ENCODE measurements at places on chromosomes 3 and 15. TPM values are rescaled to one million over a fixed set of nuclear protein-coding genes. Genes with fewer than 3 reads are reported as not detected.
A peak's percentile ranks its signal among the peaks of the same experiment; 100 is the strongest.

Gene PPIP5K1
- 31.5 TPM for total RNA-seq

Gene TMEM212
- not detected for total RNA-seq

Gene SERPINI1
- total RNA-seq, result 0.47 TPM

Gene UROC1
- total RNA-seq, result not detected

Gene CHRNA5
- total RNA-seq, result not detected

Gene ROPN1
- not detected for total RNA-seq

Gene SYNM
- total RNA-seq, result not detected

Gene VILL
- 19.9 TPM for total RNA-seq

Gene PRRT3
- total RNA-seq, result 1.0 TPM

Gene GLDN
- not detected for total RNA-seq

Gene RFX7
- total RNA-seq, result 57.3 TPM

GRCh38 chr15:44738340-44738984, 2.1 kb downstream of the TRIM69 start:
- peak; percentile 86 for DNase-seq
- no peak overlapping the region for H3K27ac ChIP-seq
- peaks cover 33% of the 10 kb centered on the region for H3K4me1 ChIP-seq
- no peak overlapping the region for H3K4me3 ChIP-seq
- no peaks in the 10 kb centered on the region for H3K36me3 ChIP-seq

- no peaks in the 10 kb centered on the region for H3K36me3 ChIP-seq
- H3K4me3 ChIP-seq, result no peak overlapping the region
- H3K27ac ChIP-seq, result no peak overlapping the region
- DNase-seq, result no peak
Measured at GRCh38 chr3:130761730-130762311, 15.2 kb upstream of the PIK3R4 start.

DNA sequence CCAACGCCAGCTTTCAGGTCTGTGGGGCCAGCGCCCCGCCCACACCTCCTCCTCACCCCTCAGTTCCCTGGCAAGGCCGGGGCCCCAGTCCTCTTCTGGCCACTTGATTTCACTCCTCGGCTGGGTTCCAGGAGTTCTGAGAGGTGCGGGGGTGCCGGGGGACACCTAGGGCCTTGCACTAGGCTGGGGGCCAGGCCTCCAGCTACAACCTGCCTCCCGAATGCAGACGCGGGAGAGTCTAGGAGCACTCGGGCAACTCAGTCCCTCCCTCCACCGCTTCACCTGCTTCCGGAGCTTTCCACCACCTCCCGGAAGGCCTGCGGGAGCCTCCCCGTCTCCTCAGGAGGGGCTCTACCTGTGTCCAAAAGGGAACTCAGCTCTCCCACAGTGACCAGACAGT, 35.6 kb downstream of the TNK2 start:
- no peak overlapping the region for H3K4me3 ChIP-seq
- H3K27ac ChIP-seq, result no peak overlapping the region
- no peak for DNase-seq

DNA sequence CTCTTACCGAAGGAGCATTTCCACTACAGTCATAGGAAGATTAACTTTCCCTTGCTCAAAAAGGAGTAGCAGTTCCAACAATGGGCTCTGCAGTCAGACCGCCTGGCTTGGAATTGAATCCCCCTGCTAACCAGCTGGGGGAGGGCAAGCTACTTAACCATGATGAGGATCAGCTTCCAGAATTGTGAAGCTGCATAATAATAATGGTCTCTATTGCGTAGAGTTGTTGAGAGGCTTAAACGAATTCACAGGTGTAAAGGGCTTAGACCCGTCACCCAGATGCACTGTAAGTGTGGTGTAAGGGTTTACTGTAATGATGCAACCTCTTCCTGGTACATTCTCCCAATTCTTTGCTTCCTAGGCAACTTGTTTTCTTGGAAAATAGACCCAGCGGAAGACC, 185.2 kb upstream of the RGMA start:
- H3K4me1 ChIP-seq, result no peaks in the 10 kb centered on the region
- H3K27ac ChIP-seq, result no peak overlapping the region
- DNase-seq, result no peak

DNA sequence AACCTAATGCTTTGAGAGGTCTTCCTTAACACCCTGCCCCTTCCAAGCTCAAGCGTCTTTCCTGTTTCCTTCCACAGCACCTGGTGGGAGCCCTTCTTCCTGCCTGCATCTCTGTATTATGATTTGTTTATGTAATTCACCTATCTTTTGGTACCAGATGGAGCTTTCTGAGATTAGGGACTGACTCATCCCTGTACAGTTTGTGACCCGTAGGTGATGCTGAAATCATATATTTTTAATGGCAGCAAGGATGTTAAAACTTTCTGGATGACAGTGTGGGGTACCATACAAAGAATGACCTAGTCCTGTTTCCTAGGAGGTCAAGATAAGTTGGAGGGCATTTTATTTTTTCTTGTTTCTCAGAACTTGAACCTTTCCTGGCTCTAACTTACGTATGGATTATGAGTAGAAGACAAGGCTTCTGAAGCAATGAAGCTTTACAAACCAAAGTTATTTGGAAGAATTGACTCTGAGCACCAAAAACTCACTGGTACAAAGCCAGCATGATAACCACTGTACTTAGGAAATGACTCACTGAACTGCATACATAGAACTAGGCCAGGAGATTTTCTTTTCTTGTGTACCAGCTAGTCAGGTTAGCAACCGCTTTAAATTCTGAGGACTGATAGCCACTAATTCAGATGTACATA, 46.6 kb downstream of the HHLA2 start:
- no peak overlapping the region for H3K27ac ChIP-seq
- no peaks in the 10 kb centered on the region for H3K36me3 ChIP-seq
- H3K27me3 ChIP-seq, result no peaks in the 10 kb centered on the region
- peaks cover 8% of the 10 kb centered on the region for H3K4me1 ChIP-seq
- peak; percentile 24 for DNase-seq

DNA sequence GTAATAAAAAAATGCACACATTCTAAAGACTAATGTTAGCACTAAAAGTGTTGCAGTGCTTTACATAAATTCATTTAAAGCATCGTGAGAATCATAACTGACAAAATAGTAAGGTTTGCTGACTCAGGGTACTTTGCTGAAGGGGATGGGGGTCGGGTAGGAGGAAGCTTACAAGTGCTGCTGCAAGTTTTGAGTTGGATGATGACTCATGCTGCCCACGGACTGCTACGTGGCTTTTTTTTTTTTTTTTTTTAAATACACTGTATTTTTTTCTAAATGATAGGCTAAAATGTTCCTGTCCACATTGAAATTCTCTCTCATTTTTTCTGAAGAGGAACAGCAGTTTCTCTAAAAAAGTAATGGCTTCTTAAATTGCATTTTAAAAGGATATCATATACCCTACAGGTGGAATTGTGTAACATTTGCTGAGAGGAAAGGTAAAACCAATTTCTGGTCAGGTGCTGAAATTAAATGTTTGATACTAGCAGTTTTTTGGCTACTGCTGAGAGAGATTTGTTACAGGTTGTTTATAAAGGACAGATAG, 2.2 kb downstream of the MAPK6 start:
- peak; percentile 86 for DNase-seq
- H3K4me3 ChIP-seq, result peak overlapping the region; percentile 88
- peaks cover 26% of the 10 kb centered on the region for H3K4me1 ChIP-seq
- peak overlapping the region; percentile 87 for H3K27ac ChIP-seq
- H3K27me3 ChIP-seq, result no peaks in the 10 kb centered on the region

DNA sequence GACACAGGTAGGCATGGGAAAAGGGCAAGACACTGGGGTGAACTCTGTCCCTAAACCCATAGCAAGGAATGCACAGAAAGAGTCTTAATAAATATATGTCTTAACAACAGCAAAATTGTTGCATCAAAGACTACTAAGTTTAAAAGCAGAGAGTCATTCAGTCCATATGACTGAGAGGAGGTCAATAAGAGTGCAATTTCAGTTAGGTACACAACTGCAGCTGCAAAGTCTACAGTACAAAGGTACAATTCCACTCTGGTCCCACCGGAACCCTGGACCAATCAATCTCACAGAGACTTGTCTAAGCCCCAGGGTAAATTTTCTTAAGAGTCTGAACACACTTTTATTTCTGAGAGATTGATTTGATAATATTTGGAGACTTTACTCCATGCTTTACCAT, 6.9 kb downstream of the CP start:
- H3K4me3 ChIP-seq, result no peak overlapping the region
- H3K36me3 ChIP-seq, result no peaks in the 10 kb centered on the region
- no peak overlapping the region for H3K27ac ChIP-seq

DNA sequence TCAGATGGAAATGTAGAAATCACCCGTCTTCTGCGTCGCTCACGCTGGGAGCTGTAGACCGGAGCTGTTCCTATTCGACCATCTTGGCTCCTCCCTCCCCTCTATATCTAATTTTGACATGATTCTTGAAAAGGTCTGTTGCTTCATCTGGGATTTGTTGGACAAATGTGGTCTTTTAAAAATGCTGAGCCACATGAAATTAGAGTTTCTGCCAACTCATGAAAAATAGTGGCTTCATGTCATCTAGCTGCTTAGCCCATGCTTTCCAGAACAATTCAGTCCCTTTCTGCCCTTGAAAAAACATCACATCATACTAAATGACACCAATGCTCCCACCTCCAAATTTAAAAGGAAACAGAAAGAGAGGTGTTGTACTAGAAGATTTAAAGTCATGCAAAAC, 148.6 kb upstream of the EIF1B start:
- DNase-seq, result no peak
- no peak overlapping the region for H3K4me3 ChIP-seq
- peaks cover 4% of the 10 kb centered on the region for H3K36me3 ChIP-seq
- H3K27me3 ChIP-seq, result no peaks in the 10 kb centered on the region

DNA sequence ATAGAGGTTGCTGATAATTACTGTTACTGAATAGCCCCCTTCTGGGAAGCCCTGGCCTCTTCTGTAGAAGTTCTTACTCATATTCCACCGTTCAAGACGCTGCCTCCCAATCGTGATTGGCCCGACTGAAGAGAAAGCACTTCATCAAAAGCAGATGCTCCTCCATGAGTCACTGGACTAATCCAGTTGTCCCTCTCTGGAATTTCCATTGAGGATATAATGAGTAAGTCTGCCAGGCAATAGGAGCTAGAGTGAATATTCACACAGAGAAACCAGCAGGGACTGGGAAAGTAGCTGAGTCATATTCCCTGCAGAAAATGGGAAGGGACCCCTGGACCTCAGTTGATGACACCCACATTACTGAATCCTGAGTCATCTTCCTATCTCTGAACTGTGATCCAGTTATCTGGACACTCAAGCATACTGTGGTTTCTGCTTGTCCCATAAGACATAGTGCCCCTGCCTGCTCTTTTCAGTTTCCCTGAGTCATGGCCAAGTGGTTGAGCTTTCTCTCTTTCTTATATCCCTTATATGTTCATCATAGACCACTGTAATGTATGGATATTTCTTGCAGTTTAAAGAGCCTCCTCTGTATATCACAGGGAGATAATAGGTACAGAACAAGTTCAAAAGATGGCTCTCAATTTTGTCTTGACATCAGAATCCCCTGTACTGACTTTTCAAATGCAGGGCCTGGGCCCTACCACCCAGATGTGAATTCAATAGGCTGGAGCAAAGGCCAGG, 151.2 kb upstream of the CDIN1 start:
- no peaks in the 10 kb centered on the region for H3K36me3 ChIP-seq
- no peak overlapping the region for H3K27ac ChIP-seq
- no peaks in the 10 kb centered on the region for H3K4me1 ChIP-seq
- H3K4me3 ChIP-seq, result no peak overlapping the region

DNA sequence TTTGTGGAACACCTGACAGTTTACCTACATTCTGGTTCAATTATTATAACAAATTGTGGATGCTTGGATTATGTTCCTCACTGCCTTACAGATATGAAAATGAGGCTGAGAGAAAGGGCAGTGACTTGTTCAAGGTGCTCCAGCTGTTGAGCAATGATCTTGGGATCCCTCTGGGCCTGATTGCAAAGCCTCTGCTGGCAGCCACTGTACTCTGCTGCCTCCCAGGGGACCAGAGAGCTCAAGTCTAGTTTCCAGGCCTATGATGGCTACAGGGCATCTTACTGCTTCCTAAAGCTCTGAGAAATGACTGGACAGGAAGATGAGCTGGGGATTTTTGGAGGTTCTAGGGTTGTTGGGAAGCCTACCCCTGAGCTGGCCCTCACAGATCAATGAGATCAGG, 2.3 kb upstream of the SHC4 start:
- H3K27ac ChIP-seq, result no peak overlapping the region
- DNase-seq, result peak; percentile 84
- H3K36me3 ChIP-seq, result no peaks in the 10 kb centered on the region

GRCh38 chr3:151926956-151927355, 53.5 kb downstream of the SUCNR1 start:
- H3K4me1 ChIP-seq, result no peaks in the 10 kb centered on the region
- H3K36me3 ChIP-seq, result no peaks in the 10 kb centered on the region
- no peak for DNase-seq
- no peaks in the 10 kb centered on the region for H3K27me3 ChIP-seq

- no peak overlapping the region for H3K4me3 ChIP-seq
- no peaks in the 10 kb centered on the region for H3K27me3 ChIP-seq
Measured at GRCh38 chr3:102761766-102762165, 327.0 kb downstream of the ZPLD1 start.

GRCh38 chr3:65632414-65632813, 406.3 kb downstream of the MAGI1 start:
- H3K27me3 ChIP-seq, result no peaks in the 10 kb centered on the region
- no peak overlapping the region for H3K4me3 ChIP-seq
- DNase-seq, result no peak
- H3K36me3 ChIP-seq, result no peaks in the 10 kb centered on the region

- H3K27ac ChIP-seq, result no peak overlapping the region
- no peaks in the 10 kb centered on the region for H3K36me3 ChIP-seq
- H3K27me3 ChIP-seq, result no peaks in the 10 kb centered on the region
- no peaks in the 10 kb centered on the region for H3K4me1 ChIP-seq
Measured at GRCh38 chr3:167120828-167121227, 259.3 kb downstream of the ZBBX start.

DNA sequence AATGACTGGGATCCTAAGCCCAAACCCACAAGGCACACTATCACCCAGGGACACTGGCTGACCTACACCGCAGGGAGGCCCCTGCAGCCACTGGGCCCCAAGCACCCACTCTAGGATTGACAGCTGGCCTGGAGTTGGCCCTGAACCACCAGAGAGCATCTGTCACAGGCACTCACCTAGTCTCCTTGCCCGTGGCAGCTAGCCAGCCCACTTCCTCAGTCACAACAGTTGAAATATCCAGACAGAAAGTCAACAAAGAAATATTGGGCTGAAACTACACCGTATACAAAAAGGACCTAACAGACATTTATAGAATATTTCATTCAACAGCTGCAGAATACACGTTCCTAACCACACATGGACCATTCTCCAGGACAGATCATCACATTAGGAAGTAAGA, 5.2 kb upstream of the SPINK8 start:
- no peak overlapping the region for H3K4me3 ChIP-seq
- no peaks in the 10 kb centered on the region for H3K36me3 ChIP-seq
- H3K27ac ChIP-seq, result no peak overlapping the region

GRCh38 chr3:127964053-127964452, 49.0 kb downstream of the KBTBD12 start:
- DNase-seq, result no peak
- no peaks in the 10 kb centered on the region for H3K36me3 ChIP-seq
- H3K27ac ChIP-seq, result no peak overlapping the region
- H3K4me3 ChIP-seq, result no peak overlapping the region
- H3K27me3 ChIP-seq, result no peaks in the 10 kb centered on the region

GRCh38 chr15:60353245-60353920, 44.4 kb downstream of the ANXA2 start:
- no peak overlapping the region for H3K4me3 ChIP-seq
- H3K27ac ChIP-seq, result no peak overlapping the region
- H3K36me3 ChIP-seq, result no peaks in the 10 kb centered on the region
- H3K4me1 ChIP-seq, result no peaks in the 10 kb centered on the region
- no peak for DNase-seq

Data from Karpas-422 (cell line).